Fibroblast of lung (primary cell): ENCODE measurements at places on chromosomes 11 and 22.

DNA sequence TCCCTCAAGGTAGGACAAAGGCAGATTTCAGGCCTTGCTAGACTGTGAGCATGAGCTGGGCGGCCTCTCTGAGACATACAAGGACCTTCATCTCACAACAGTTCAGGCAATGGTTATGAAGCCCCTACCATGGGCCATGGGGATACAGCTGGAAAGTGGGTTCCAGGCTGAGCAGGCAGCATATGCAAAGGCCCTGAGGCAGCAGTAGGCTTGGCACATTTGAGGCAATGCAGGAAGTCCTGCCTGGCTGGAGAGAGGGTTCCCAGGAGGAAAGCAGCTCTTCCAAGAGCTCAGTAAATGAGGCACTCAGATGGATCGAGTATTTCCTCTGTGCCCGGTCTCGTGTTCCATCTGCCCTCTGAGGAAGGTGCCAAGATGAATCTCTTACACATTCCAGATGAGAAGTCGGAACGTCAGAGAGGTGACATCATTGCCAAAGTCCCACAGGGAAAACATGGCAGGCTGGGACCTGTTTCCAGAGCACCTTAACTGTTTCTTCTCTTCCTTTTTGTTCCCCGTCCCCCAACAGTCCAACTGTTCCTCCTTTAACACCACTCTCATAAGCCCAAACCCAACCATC lies 388.6 kb downstream of the MN1 start:
- DNase-seq: peak; percentile 30

DNA sequence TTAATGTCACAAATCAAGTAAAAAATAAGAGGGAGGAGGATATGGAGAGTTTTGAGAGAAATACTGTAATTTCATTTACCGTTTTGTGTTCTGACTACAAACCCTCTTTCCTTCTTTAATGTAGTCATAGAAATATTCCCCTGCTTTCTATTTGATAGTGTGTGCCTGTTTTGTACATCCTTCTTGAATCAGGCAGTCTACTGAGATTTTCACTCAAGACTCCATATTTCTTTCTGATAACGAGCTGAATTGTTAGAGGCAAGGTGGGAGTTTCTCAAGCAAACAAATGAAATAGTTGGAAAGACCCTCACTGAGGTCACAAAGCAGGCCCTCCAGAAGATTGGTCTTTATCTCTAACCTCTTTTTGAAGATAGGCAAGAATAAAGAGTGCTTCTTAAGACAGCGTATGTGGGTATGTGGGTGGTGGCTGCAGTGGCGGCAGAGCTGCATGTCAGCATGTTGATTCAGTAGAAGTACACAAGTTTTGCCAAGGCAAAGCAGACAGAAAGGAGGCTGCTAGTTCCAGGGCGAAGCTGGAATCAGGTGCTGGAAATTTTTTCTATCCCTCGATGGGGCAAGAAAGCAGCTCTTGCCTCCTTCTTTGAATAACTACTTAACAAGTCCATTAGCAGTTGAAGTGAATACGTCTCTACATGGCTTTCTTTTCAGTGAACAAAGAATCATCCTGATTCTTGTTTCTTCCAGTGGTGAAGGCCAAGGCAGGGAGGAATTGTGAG lies 164.2 kb downstream of the FAM76B start:
- DNase-seq: no peak

GRCh38 chr11:6129635-6130034 lies 22.2 kb downstream of the OR56B4 start:
- DNase-seq: no peak

DNA sequence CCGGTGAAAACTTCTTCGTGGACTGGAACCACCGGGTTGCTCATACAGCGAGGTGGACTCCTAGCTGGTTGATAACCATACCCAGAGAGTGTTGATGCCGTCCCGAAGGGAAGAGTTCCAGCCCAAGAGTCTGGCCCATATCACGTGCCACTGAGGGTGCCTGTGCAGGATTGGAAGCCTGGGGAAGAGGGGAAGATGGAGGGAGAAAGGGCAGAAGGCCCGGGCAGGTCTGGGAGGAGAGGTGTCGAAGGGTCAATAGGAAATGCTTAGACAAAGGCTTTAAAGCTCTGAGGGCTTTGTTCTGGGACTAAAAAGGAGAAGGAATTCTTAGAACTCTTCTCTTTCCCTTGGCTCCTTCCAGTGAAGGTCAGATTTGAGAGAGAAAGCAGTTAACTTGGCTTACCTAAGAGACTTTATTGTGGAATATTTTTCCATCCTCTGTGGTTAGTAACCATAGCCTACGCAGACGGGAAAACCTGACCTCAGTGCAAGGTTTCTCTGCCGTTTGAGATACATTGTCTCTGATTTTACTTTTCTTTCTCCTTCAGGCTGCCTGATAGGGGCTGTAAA lies 70.5 kb downstream of the JAM3 start:
- DNase-seq: no peak

GRCh38 chr11:117781627-117782026 lies 15.4 kb downstream of the DSCAML1 start:
- no peak for DNase-seq

- no peak for DNase-seq
These were observed 83.9 kb downstream of the MED15 start for GRCh38 chr22:20591295-20591645.

- no peak for DNase-seq
These were observed 355 bp upstream of the AP1B1 start for GRCh38 chr22:29388759-29389090.

- peak; percentile 76 for DNase-seq
These were observed 14.6 kb downstream of the MMP13 start for GRCh38 chr11:102940714-102941588.

- peak; percentile 98 for DNase-seq
These were observed 29.0 kb upstream of the CREB3L1 start for GRCh38 chr11:46248289-46249102.

DNA sequence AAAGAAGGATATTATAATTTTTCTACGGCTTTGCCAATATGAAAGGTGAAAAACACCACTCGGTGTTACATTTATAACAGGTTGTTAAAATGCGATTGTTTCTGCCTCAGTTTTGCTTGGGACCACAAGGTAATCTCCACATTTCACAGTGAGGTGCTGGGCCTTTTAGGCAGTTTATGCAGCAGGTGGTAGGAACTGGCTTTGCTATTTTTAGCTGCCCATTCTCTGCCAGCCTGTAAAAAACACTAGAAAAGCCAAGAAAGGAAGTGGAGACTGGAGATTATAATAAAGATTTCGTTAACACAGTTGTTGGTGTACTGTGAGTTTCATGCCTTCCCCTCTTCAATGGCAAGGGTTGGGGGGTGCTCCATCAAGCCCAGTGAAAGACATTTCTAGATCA lies 8.0 kb upstream of the MRPL16 start:
- DNase-seq: no peak

GRCh38 chr11:130062026-130062425 lies 7.7 kb upstream of the APLP2 start:
- DNase-seq: no peak

DNA sequence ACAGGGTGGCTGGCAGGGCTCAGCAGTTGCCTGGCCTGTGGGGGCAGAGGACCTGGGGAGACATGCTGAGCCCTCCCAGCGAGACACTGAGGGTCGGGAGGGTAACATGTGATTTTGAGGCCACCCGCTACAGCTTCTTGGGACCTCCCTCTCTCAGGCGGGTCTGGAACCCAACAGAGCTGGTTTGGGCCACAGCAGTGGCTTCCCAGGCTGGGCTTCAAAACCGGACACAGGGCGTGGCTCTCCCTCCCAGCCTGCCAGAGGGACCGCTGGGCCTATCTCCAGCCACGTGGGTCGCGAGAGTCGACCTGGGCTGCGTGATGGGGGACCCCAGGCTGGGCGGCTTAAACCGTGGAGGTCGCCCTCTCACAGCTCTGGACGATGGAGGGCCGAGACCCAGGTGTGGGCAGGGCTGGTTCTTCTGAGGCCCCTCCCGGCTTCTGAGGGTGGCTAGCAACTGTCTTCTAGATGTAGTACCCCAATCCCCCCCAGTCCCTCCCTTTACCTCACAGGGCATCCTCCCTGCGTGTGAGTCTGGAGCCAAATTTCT lies 91.7 kb downstream of the KCNQ1 start:
- no peak for DNase-seq

DNA sequence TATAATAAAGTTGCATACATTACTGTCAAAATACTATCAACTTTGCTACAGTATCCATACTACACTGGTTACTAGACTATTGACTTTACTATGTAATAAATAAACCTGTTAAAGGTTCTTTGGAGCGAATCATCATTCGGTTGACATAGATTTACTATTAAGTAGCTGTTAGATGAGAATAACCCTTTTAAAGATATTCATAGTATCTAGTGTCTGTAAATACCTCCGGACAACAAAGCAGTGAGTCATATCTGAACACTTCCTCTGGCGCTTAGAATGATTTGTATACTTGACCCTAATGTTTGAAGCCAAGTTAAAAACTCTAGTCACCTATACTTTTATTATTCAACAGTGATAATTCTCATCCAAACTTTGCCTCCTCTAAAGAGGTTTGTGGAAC lies 84.7 kb downstream of the MSANTD4 start:
- DNase-seq: peak; percentile 76

DNA sequence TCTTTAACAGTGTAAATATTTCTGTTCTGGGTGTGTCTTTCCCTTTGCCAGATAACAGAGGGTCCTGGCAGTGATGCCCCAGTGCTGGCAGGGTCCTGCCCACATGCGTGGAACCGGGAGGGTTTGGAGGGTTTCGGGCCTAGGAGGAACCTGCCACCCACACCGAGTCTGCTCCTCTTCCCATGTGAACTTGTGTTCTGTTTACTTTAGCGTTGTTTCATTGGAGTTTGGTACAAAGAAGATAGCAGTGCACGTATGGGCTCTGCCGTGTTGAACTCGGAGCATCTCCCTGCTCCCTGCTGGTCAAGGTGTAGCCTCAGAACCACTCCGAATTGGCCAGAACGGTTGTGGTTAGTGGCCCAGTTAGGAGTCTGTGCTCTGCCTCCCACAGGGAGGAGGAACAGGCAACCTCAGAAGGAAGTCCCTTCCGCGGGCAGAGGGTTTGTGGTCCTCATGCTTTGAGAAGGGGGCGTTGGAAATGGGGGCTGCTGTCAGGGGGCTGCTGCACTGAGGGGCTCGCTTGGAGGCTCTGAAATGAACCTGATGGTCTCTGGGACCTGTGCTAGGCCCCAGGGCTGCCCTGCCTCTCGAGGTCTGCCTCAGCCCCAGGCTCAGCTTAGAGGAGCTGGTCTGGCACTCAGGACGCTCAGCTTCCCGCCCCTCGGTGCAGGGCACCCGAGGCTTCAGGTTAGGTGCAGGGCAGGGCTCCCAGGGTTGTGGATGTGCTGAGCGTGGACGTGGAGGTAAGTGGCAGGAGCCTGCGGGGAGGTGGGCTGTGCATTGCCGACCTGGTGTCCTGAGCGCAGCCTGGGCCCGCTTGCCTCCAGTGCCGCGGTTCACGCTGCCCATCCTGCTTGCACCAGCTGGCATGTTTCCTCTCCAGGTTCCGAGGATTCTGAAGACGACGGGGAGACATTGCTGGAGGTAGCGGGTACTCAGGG lies 10.4 kb downstream of the PHRF1 start:
- no peak for DNase-seq

GRCh38 chr11:76600124-76600655 lies 70.4 kb downstream of the LRRC32 start:
- DNase-seq: no peak

- DNase-seq: peak; percentile 70
These were observed 22.3 kb downstream of the SLN start for GRCh38 chr11:107689317-107690202.

- no peak for DNase-seq
These were observed 19.0 kb downstream of the KCNQ1 start for GRCh38 chr11:2463766-2464277.

GRCh38 chr11:10261821-10262220 lies 32.2 kb downstream of the SBF2 start:
- peak; percentile 17 for DNase-seq

DNA sequence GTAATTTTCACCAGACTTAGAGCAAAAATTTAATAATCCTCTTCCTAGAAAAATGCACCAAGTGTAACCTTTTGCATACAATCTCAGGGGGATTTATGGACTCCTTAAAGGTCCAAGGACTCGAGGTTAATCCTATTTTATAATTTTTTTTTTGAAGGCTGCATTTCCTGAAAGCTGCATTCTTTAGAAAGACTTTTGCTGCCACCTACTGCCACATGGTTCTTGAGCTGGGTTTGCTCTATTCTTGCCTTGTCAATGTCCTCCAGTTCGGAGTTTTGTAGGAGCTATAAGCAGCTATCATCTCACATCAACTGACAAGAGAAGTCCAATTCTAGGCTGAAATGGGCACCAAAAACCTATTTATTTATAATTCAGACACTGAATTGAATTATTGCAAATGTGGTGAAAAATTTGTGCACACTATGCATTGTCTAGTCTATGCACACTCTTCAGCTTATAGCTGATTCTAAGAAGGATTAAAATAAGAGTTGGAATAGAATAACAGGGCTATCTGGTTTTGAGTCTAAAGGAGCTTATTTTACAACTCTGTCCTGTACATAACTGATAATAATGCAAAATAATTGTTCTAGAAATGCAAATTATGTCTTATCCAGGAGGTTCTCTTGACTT lies 31.3 kb downstream of the TRAF6 start:
- peak; percentile 43 for DNase-seq

GRCh38 chr11:118343981-118344515 lies at the start of gene CD3G:
Gene CD3G, plus strand, starts transcription at chr11:118344344. Its CDS starts 80 bp downstream, at chr11:118344424.
- DNase-seq: no peak

DNA sequence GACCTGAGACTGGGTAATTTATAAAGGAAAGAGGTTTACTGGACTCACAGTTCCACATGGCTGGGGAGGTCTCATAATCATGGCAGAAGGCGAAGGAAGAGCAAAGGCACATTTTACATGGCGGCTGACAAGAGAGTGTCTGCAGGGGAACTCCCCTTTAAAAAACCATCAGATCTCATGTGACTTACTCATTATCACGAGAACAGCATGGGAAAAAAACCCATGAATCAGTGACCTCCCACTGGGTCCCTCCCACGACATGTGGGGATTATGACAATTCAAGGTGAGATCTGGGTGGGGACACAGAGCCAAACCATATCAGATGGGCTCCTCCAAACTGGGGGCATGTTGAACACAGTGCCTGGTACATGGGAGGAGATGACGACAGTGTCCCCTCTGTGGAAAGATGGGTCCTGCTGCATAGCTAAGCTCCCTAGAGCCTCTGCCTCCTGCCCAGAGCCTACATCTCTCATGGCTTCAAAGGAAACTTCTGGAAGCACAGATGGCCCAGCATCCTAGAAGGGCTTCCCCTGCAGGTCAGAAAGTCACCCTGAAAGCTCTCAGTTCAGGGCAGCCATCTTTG lies 46.1 kb downstream of the MYEOV start:
- no peak for DNase-seq

- DNase-seq: peak; percentile 24
These were observed 44.0 kb downstream of the RPUSD4 start for GRCh38 chr11:126167488-126167887.

DNA sequence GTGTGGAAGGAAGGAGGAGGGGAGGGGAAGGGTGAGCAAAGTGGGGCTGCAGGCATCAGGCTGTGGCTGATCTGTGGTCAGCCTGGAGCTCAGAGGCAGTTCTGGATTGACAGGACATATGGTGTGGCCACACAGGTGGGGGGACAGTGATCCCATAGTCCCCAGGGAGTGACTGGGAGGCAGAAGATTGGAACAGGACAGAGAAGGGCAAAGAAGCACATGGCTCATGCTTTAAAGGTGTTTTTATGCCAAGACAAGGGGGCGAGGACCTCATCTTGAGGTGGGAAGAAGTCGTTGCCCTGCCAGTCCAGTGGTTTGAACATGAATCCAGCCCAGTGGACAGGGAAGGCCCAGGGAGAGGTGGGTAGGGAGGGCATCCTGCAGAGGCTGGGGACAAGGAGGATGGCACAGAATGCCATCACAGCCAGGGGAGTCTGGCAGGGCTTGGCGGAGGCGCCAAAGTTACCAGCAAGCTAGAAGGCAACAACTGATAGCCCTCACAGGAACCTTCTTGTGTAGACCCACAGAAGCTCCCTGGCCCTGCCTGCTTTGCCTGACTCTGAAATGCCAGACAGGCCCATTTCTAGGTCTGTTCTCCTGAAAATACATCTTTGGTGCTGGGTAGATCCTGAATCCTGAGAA lies 3.1 kb downstream of the BET1L start:
- DNase-seq: no peak
